ENCODE measurements at places on chromosomes 4 and X.
A peak's percentile ranks its signal among the peaks of the same experiment; 100 is the strongest.

DNA sequence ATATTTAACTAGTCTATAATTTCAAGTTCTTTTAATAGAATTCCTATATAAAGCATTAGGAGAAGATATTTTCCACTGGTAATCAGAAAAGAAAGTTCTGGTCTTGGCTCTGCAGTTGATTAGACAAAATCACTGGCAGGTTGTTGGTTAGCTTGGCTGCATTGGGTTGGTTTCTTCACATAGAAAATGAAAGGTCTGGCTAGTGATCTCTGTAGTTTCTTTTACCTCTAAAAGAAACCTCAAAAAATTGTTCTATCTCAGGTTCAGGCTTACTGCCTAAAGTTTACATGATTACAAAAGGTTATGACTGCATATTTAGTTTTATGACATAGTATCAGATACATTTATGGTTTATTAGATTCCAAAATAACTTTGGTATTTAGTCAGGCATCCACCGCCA is 95.8 kb upstream of the NAP1L5 start:
- no peak for DNase-seq

DNA sequence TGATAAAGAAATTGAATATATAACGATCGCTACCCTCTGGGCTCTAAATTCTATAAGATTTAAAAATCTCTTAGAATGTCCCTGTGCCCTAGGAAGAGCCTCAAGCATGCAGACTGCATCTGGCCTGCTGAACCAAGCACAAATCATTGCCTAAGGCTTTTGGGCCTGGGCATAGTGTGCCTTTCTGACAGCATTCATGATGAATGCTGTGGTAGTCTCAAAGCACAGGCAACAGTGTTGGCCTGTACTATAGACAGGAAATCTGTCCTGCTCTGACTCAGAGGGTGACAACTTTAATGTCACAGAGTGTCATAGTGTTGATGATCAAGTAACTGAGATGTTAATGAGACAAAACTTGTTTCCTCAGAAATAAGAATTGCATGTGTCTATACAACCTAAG is 717.3 kb downstream of the STIM2 start:
- DNase-seq, result no peak

- no peak for DNase-seq
Measured at GRCh38 chrX:43808231-43808630, 74.0 kb downstream of the MAOB start.

DNA sequence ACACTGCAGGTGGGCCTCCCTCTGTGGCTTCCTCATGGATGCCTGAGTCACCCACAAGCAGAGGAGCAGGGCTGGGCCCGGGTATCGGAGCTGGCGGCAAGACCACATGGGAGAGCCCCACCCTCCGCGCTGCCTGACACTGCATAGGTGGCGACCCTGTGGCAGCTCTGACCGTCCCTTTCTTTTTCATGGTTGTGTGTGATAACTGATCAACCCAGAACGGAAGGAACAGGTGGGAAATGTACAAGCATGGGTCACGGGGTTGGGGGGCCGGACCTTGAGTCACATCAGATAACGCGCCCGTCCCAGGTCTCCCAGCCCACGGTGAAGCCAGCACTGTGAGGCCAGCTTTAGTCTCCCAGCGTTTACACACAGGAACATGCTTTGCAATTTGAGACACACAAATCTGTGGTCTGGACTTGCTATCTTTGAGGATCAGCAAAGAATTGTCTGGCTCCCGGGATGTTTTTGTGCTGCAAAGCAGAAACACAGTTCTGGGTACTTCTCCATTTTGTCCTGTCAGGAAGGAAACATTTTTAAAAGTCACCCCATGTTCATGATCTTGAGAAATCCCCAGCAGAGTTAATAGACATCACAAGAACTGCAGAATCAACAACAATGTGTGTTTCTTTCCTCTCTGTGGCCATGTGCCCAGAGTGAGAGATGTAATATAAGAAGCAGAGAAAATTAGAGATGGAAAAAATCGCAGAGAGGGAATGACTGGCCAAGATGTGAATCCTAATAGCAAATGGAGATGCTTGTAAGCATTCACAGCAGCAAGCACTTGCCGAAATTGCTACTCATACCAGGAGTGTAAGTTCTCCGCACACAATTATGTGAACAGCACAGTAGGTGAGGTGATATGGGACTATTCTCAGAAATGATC is 70.1 kb upstream of the CBR4 start:
- DNase-seq, result peak; percentile 15

GRCh38 chr4:188305690-188306089 is 166.4 kb downstream of the TRIML1 start:
- no peak for DNase-seq

- no peak for DNase-seq
Measured at GRCh38 chr4:26826721-26827120, 33.9 kb upstream of the STIM2 start.

DNA sequence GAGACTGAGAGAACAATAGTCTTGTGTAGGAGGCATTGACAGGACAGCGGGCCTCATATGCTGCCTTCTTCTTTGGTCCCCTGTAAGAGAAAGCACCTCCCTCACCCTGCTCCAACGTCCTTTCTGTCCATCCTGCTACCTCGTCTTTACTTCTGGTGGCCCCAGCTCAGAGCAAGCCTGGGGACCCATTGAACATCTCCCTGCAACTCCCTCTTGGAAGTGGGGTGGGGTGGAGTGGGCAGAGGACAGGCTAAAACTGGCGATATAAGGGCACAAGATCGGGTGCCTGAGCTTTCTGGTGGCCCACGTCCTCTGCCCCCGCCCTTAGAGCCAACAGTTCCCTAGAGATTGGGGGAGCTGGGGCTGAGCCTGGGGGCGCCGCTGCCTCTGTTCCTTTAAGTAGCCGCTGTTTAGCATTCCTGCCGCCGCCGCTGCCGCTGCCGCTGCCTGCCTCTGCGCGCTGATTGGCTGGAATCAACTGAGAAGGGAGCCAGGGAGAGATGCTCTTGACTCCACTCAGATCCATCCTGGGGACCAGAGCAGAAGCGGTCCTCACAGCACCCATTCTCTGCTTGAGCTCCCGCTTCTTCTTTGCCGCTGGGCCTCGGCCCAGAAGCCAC is at the start of gene DLG3:
Gene DLG3, plus strand, starts transcription at position 510 of the 620 bp plus-strand sequence. CDS start 367 bp downstream, outside the sequence.
- DNase-seq, result no peak

All from stimulated activated CD8-positive, alpha-beta memory T cell treated with anti-CD3 and anti-CD28 coated beads, Interleukin-15, amount 100 ng/mL, for 48 hours (primary cell).